Neural crest cell (in vitro differentiated cells): ENCODE measurements at places on chromosomes 13 and 19. TPM values are rescaled to one million over a fixed set of nuclear protein-coding genes. Genes with fewer than 3 reads are reported as not detected.

HSPB6 gene
- total RNA-seq, result 0.37 and 0.64 TPM in 2 replicates

SERPINE3 gene
- total RNA-seq, result not detected in 2 replicates

C5AR1 gene
- total RNA-seq, result 0.44 TPM in 1 of 2 replicates, not detected in the other

PCDH17 gene
- 14.4 and 14.6 TPM in 2 replicates for total RNA-seq

KIR3DL2 gene
- total RNA-seq, result not detected in 2 replicates

DNA sequence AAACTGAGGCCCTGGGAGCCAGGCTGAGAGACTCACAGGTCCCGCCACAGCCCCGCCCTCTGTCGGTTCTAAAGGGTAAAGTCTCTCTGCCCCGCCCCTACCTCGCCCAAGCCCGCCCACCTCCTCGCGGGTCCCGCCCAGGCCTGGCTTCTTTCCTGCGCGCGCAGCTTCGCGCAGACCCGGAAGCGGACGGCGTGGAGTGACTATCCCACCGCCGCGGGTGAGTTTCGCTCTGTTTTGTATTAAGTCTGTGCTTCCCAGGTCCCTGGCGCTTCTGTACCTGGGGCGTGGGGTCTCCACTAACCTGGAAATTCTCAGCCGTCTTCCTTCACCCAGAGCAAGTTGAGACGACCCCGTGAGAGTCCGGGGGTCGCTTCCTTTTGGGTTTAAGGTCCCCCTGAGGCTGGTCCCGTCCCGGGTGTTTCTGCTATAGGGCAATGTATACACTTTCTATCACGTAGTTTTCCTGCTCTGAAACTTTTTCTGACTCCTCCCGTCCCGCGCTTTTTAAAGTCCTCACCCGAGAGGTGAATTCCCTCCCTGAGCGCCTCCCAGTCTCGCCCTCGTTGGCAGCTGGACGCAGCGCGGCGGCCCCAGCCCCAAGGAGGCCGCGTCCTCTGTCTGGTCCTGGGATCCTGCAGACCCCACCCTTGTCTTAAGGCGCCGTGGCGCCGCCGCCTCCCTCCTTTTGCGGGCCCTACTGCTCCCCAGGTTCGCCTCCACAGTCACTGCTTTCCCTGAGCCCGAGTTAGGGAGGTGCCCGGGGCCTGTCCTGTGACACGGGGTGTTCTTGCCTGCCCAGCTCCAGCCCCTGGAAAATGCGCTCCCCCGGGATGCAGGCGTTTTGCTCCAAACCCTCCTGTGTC is at the start of gene ZNF765:
TSS of gene ZNF765 (plus strand) at position 176 of the 866 bp plus-strand sequence. CDS start 2,867 bp downstream, outside the sequence.
- DNase-seq, result peak; percentile 95

- DNase-seq, result no peak
These were observed 38.4 kb upstream of the CSNK1A1L start for GRCh38 chr13:37143911-37144310.

DNA sequence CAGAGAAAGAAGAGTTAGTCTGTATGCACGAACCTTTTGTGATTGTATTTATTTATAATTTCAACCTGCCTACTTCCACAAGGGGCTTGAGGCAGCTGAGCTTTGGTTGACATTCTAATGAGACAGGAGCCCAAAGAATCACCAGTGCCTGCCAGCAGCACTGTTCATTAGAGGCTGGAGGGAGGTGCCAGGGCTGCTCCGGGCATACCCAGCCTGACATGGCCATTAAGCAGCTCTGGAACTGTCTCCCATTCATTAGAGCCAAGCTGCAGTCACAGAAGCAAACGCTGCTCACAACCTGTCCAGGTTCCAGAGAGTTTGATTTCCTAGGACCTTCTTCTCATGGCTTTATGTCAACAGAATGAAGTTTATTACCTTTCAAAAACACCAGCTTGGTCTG is 425.5 kb downstream of the RFC3 start:
- DNase-seq, result no peak

DNA sequence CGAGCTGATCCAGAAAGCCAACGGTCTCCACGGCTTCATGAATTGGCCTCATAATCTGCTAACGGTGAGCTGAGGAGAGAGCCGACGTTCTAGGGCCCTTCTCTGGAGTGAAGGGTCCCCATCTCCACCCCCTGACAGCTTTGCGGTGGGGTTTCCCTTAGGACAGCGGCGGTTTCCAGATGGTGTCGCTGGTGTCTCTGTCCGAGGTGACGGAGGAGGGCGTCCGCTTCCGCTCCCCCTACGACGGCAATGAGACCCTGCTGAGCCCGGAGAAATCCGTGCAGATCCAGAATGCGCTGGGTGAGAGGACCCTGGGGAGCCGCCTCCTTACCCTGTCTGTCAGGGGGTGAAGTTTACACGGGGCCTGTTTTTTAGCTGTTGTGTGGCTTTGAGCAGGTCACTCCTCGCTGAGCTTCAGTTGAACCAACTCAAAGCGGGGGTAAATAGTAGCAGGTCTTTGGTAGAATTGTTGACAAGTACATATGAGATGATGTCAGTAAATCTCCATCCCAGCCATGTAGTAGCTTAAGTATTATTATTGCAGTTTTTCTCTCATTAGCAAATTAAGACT is 801 bp downstream of the QTRT1 start:
- peak; percentile 42 for DNase-seq

- no peak for DNase-seq
These were observed 40.1 kb downstream of the RFX2 start for GRCh38 chr19:6070207-6070681.

- DNase-seq, result no peak
These were observed 1165.0 kb downstream of the SLITRK1 start for GRCh38 chr13:82717249-82717648.

GRCh38 chr13:50617134-50617721 is 226.3 kb downstream of the DLEU7 start:
- no peak for DNase-seq

DNA sequence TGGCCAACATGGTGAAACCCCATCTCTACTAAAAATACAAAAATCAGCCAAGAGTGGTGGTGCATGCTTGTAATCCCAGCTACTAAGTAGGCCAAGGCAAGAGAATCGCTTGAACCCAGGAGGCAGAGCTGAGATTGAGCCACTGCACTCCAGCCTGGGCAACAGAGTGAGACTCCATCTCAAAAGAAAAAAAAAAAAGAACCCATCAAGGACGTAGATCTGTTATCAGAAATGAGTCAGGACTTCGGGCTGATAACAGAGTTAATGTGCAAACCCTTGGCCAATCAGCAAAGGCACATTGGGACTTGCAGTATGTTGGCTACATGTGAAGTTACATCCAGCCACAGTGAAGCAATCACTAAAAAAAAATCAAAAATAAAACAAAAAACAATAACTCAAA is 4.8 kb upstream of the LGALS7B start:
- no peak for DNase-seq

DNA sequence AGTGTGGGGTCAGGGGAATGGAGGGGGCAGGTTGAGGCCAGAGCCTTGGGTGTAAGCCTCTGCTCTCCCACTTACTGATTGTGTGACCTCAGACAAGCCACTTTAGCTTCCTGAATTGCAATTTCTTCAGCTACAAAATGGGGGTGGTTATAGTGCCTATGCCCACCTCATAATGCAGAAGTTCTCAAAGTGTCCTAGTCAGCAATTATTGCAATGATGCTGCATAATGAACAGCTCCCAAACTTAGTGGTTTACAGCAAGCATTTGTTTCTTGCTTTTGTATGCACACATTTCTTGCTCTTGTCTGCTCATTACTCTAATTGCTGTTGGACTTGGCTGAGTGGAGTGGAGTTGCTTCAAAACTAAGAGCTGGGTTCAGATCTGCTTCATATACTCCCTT is 36.0 kb downstream of the CYP4F22 start:
- DNase-seq, result no peak

DNA sequence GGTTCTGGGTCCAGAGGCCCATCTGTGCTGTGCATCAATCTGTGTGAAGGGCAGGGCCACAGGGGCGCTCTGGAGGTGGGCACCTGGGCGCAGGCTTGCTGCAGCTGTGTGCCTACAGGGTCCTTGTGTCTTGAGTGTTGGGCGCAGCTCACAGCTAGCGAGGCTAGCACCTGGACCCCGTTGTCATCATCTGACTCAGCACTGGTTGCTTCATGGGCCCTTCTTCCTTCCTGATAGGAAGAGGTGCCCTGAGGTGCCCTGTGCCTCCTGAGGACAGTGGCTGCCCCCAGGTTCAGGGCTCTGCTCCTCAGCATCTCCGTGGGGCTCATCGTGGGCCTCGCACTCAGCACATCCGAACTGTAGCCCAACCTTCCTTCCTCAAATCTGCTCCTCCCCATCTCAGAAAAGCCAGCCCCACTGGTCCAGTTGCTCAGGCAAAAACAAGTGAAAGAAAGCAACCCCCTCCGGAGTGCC is 54.8 kb downstream of the GATAD2A start:
- no peak for DNase-seq

- DNase-seq, result no peak
These were observed 92.1 kb downstream of the STARD13 start for GRCh38 chr13:33193428-33193974.

- no peak for DNase-seq
These were observed 145.6 kb upstream of the FRY start for GRCh38 chr13:31885994-31886393.

DNA sequence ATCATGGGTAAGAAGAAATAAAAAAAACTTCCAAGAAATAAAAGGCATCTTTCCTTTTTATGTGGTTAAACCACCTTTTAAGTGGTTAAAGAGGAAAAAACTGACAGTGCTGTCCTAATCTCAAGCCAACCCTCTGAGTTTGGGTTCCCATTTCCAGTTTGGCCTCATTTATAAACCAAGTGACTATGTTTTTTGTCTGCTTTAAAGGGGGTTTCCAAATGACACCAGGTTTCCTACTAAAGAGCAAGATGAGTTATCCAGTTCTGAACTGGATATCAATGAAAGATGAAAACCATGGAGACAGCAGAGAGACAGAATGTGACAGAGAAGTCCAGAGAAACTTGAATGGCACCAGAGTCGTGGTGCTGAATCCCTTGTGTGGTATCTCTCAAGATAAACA is 251.5 kb downstream of the ABCC4 start:
- DNase-seq, result no peak

- DNase-seq, result no peak
These were observed 1342.6 kb upstream of the SPRY2 start for GRCh38 chr13:81683521-81683920.

DNA sequence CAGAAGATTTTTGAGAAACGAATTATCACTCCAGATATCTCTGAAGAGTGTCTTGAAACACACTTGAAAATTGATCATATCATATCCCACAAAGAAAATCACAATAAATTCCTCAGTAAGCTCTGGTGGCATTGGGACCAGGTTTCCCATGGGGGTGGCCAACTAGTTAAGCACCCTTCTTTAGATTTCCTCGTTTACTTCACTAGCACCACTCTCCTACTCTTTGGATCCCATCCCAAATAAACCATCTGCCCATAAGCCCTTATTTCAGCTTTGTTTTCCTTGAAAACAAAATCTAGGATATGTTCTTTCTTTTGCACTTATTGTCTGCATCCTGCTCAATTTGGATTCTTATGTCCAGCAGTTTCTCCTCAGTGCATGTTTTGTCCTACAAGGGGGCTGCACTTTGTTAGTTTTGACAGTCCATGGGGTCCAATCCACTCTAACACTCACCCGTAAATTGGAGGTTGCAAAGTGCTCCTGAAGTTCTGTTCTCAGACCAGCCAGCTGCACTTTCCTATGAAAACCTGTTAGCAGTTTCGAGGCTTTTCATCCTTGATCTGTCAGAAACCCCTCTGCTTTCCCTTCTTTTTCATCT is 40.3 kb upstream of the FAM124A start:
- no peak for DNase-seq

DNA sequence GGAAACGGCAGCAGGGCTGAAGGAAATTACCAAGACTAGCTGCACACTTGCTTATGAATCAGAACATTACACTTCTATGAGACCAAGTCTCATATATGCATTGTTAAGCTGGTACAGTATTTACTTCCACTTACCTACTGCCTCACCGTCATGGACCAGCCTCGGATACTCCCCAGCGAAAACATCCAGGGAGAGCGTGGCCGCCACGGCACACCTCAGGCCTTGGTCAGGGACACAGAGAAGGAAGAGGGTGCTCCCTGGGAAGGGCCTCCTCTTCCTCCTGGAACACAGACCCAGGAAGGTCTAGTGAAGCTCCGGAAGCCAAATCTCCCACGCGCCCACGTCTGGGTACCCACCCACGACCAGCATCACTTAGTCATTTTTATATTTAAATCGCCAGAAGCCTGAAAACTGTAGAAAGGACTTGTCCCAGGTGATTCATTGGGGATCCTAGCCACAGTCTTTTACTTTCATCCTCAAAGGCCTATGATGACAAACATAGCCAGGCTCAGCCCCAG is 24.4 kb upstream of the MTIF3 start:
- no peak for DNase-seq

GRCh38 chr19:7109678-7110289 is 40.3 kb downstream of the ZNF557 start:
- no peak for DNase-seq

GRCh38 chr13:50549221-50549942 is 294.1 kb downstream of the DLEU7 start:
- no peak for DNase-seq

GRCh38 chr13:20525144-20525600 is 485 bp downstream of the CRYL1 start:
- no peak for DNase-seq

DNA sequence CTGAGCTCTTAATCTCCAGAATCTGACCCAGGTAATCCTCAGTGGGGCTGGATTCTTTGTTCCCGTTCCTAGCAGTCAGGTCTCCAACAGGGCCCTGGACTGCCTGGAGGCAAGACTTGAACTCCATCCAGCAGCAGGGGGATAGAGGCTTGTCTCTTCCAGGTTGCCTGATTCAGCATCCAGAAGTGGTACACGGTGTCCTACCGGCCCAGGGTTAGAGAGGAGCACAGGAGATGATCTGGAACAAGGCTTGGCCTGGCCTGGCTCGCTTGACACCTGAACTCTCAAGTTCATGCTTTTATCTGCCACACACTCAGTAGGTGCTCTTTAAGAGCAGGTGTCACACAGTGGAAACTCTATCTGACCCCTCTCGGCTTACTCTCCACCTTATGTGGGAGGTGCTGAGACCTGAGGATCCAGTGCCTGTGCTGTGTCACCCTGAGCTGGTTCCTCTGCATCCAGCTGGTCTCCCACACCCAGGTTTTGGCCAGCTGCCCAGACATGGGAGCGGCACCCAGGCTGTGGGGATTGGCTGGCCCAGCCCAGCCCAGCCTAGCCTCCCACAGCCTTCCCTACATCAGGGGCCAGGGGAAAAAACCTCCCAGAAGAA is at the start of gene CYP4F3:
TSS of gene CYP4F3 (plus strand) at position 604 of the 610 bp plus-strand sequence. CDS start 519 bp downstream, outside the sequence.
- DNase-seq, result no peak

- DNase-seq, result no peak
These were observed 45.6 kb upstream of the UBE2L5 start for GRCh38 chr13:30376426-30377311.

GRCh38 chr13:91774397-91774796 is 376.0 kb downstream of the GPC5 start:
- DNase-seq, result no peak

DNA sequence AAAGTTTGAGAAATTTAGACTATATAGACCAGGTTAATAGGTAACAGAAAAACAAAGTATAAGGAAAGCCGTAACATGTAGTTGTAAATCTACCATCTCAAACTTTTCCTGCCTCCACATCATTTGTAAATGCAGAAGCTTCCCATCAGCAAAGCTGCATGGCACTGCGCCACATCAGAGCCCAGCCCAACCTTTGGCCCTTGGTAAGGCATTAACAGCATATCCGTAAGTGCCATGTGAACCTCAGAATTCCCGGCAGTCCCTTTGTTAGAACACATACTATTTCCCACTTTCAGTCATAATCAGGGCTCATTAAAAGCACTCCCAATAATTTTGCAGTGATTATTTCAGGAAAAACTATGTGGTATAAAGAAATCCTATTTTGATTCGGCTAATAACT is 51.6 kb downstream of the MPHOSPH8 start:
- DNase-seq, result no peak

- peak; percentile 53 for DNase-seq
These were observed 65.6 kb downstream of the MCF2L start for GRCh38 chr13:113034451-113035212.

GRCh38 chr13:40792284-40793051 is 3.1 kb downstream of the SLC25A15 start:
- DNase-seq, result no peak

- DNase-seq, result no peak
These were observed 102.6 kb upstream of the RNF113B start for GRCh38 chr13:98279473-98280175.
